ENCODE measurements at places on chromosomes 7 and 10. TPM values are rescaled to one million over a fixed set of nuclear protein-coding genes. Genes with fewer than 3 reads are reported as not detected.

CADPS2 gene
- not detected for polyA plus RNA-seq

EGFR gene
- not detected for polyA plus RNA-seq

IGF2BP3 gene
- polyA plus RNA-seq: not detected

GJD4 gene
- not detected for polyA plus RNA-seq

ZDHHC16 gene
- 27.1 TPM for polyA plus RNA-seq

PRSS37 gene
- polyA plus RNA-seq: not detected

CPA2 gene
- polyA plus RNA-seq: not detected

DNA sequence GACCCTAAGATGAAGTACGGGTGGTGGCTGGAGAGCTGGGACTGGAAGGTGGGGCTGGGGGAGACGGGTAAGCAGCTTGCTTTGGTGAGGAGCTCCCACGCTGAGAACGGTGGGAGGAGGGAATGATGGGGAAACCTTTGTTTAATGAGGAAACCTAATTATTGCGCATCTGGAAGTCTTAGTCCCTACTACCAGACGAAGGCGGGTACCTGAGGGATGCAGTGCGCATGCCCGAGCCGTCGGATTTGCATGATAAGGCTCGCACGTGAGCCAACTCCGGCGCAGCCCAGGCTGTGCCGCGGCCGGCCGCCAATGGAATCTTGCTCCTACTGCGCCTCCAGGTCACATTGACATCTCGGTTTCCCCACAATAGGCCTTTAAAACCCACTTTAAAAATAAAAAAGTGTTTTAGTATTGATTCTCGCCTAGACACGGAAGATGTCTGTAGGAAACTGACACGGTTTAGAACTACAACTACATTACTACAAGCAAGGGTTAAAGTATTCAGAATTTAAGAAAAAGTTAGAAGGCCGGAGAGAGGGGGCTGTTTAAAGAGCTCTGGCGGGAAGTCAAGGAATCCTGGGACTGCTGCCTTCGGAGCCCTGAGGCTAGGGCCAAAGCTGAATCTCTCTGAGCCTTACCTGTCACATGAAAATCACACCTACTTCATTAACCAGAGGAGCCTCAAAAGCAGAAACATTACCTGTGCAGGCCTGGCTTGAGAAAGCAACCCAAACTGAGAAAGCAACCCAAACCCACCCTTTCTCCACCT is 12.1 kb upstream of the DLX6 start:
- no peaks in the 10 kb centered on the region for H3K4me1 ChIP-seq
- H3K27me3 ChIP-seq: peaks cover 54% of the 10 kb centered on the region
- no peak for DNase-seq
- H3K4me3 ChIP-seq: no peak overlapping the region

GRCh38 chr7:113890331-113891030 is 28.3 kb downstream of the PPP1R3A start:
- peaks cover 1% of the 10 kb centered on the region for H3K27me3 ChIP-seq
- H3K36me3 ChIP-seq: no peaks in the 10 kb centered on the region
- no peak overlapping the region for H3K4me3 ChIP-seq
- H3K4me1 ChIP-seq: no peaks in the 10 kb centered on the region
- H3K27ac ChIP-seq: no peak overlapping the region

- DNase-seq: no peak
- peak overlapping the region; percentile 93 for H3K4me3 ChIP-seq
- peak overlapping the region; percentile 96 for H3K27ac ChIP-seq
- peaks cover 48% of the 10 kb centered on the region for H3K4me1 ChIP-seq
- peaks cover 8% of the 10 kb centered on the region for H3K36me3 ChIP-seq
These were observed 2.0 kb downstream of the INSIG1 start for GRCh38 chr7:155299535-155300202.

GRCh38 chr10:17431871-17432311 is 22.5 kb downstream of the ST8SIA6 start:
- peaks cover 9% of the 10 kb centered on the region for H3K27me3 ChIP-seq
- peak overlapping the region; percentile 38 for H3K27ac ChIP-seq
- no peak for DNase-seq
- H3K36me3 ChIP-seq: peaks cover 2% of the 10 kb centered on the region

DNA sequence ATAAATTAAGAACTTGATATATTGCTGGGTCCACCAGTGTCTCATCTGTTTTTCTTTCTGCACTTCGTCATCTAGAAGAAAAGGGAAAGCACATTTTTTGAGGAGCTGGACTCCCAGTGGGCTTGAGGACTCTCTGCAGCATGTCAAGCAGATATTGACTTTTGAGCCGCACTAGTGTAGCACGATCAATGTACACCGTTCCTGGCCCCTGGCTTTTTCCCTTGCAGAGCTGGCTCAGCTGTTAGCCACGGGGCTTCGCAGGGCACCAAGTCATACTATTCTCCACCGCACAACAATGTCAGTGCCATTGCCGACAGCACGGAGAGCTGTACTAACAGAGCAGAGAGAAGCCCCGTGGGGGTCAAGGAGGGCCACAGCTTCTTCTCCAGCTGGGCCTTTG is 235.4 kb upstream of the HABP2 start:
- no peak overlapping the region for H3K27ac ChIP-seq
- DNase-seq: no peak
- H3K36me3 ChIP-seq: no peaks in the 10 kb centered on the region
- H3K27me3 ChIP-seq: peaks cover 1% of the 10 kb centered on the region

DNA sequence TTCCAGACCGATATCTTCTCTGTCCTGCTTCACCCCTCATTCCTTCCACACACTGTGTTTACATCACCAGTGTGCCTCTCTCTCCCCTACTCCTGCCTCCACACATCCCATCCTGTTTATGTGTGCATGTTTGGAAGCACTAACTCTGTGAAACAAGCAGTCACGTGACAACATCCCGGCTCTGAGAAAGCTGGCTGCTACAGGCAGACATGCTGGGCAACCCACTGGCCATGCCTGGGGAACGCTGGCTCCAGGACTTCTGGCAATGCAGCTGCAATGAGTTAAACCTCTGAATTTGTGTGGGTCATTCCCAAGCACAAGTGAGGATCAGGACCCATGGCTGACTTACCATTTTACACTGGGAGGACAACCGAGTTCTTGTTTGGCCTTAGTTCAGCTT is 74.0 kb downstream of the WNT2 start:
- peaks cover 3% of the 10 kb centered on the region for H3K27me3 ChIP-seq
- no peak overlapping the region for H3K27ac ChIP-seq
- no peak overlapping the region for H3K4me3 ChIP-seq
- H3K4me1 ChIP-seq: no peaks in the 10 kb centered on the region
- no peak for DNase-seq
- no peaks in the 10 kb centered on the region for H3K36me3 ChIP-seq

- no peak for DNase-seq
- no peak overlapping the region for H3K27ac ChIP-seq
- no peaks in the 10 kb centered on the region for H3K27me3 ChIP-seq
- H3K4me1 ChIP-seq: peaks cover 1% of the 10 kb centered on the region
- H3K36me3 ChIP-seq: no peaks in the 10 kb centered on the region
These were observed 2.5 kb downstream of the SNCG start for GRCh38 chr10:86960863-86961434.

DNA sequence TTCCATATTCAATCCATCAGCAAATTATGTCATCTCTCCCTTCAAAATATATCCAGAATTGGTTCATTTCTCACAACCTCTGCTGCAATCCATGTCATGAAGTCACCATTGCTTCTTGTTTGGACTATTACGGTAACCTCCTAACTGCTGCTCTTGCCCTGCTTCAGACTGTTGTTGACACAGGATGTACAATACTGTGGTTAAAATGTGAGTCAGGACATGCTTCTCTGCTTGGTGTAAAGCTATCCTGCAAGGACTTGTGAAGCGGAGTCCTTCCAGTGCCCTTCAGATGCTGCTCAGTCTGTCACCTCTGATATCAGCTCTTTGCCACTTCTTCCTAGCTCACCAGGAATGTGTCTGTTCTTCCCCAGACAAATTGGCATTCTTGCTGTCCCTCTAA is 10.4 kb upstream of the NXPH1 start:
- no peak overlapping the region for H3K27ac ChIP-seq
- no peaks in the 10 kb centered on the region for H3K4me1 ChIP-seq
- no peaks in the 10 kb centered on the region for H3K36me3 ChIP-seq
- DNase-seq: no peak
- no peak overlapping the region for H3K4me3 ChIP-seq
- no peaks in the 10 kb centered on the region for H3K27me3 ChIP-seq

DNA sequence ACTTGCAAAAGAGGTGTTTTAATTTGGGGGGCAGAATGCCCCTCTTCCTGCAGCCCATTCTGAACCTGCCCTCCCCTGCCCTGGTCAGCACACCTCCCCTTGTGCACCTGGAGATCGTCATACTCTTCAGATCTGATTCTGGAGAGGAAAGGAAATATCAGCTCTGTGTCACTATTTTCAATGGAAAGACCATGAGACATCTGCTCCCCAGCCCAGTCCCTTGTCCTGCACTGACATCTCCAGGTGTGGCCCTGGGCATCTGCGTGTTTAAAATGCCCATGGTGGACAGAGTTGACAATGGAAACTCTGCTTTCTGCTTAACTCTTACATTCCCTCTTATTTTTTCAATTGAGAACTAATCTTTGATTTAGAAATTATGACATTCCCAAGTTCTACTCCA is 41.6 kb upstream of the RASGEF1A start:
- peaks cover 21% of the 10 kb centered on the region for H3K4me1 ChIP-seq
- no peak overlapping the region for H3K27ac ChIP-seq
- H3K36me3 ChIP-seq: no peaks in the 10 kb centered on the region
- no peak overlapping the region for H3K4me3 ChIP-seq

DNA sequence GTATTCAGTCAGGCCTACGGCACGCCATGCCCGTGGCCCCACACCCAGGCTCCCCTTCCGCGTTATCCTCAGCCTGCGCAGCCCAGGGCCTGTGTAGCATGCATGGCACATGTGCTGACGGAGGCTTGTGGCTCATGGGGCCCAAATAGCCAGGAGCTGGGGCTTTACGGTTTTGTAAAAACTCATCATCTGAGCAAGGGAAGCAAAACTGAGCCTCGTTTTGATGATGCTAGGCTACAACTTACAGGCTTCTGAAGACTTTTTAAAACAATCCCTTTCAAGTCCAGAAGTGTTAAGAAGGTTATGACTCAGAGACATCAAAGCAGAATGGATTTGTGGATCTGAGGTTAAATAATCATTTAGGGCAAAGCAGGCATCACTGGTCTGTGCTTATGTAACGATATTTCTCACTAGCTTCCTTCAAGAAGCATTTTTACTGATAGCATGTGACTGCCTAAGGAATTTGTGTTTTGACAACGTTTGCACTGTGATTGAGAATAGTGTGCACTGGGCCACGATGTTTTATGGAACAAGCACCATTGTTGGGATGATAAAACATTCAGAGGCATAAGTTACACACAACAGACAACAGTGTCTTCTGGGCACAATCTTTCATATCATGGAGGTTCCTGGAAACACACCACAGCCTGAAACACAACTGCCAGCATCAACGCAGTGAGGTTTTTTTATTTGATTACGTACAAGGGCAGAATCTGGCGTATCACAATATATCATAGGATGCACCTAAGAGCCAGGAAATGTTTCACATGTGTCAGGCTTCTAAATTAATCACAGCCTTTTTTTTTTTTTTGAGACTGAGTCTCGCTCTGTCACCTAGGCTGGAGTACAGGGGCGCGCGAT is 274.3 kb downstream of the CCDC3 start:
- no peak for DNase-seq
- H3K36me3 ChIP-seq: no peaks in the 10 kb centered on the region
- no peaks in the 10 kb centered on the region for H3K4me1 ChIP-seq
- H3K27ac ChIP-seq: no peak overlapping the region
- H3K27me3 ChIP-seq: no peaks in the 10 kb centered on the region

GRCh38 chr10:32139223-32140073 is 83.2 kb upstream of the KIF5B start:
- H3K36me3 ChIP-seq: no peaks in the 10 kb centered on the region
- H3K4me1 ChIP-seq: no peaks in the 10 kb centered on the region
- no peak overlapping the region for H3K27ac ChIP-seq
- no peak overlapping the region for H3K4me3 ChIP-seq
- peaks cover 2% of the 10 kb centered on the region for H3K27me3 ChIP-seq

DNA sequence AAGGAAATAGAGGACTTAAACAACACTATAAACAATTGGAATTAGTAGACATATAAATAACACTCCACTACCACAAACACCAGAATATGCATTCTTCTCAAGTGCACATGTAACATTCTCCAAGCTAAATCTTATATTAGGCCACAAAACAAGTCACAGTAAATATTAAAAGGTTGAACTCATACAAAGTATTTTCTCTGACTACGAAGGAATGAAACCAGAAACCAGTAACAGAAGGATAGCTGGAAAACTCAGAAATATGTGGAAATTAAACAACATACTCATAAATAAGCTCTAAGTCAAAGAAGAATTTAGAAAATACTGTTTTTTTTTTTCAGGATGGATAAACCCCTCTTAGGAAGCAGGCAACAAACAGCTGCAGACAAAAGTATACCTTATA is 77.4 kb upstream of the IGFBP3 start:
- H3K27ac ChIP-seq: no peak overlapping the region
- no peak overlapping the region for H3K4me3 ChIP-seq
- H3K36me3 ChIP-seq: peaks cover 21% of the 10 kb centered on the region
- H3K4me1 ChIP-seq: no peaks in the 10 kb centered on the region
- peaks cover 3% of the 10 kb centered on the region for H3K27me3 ChIP-seq

DNA sequence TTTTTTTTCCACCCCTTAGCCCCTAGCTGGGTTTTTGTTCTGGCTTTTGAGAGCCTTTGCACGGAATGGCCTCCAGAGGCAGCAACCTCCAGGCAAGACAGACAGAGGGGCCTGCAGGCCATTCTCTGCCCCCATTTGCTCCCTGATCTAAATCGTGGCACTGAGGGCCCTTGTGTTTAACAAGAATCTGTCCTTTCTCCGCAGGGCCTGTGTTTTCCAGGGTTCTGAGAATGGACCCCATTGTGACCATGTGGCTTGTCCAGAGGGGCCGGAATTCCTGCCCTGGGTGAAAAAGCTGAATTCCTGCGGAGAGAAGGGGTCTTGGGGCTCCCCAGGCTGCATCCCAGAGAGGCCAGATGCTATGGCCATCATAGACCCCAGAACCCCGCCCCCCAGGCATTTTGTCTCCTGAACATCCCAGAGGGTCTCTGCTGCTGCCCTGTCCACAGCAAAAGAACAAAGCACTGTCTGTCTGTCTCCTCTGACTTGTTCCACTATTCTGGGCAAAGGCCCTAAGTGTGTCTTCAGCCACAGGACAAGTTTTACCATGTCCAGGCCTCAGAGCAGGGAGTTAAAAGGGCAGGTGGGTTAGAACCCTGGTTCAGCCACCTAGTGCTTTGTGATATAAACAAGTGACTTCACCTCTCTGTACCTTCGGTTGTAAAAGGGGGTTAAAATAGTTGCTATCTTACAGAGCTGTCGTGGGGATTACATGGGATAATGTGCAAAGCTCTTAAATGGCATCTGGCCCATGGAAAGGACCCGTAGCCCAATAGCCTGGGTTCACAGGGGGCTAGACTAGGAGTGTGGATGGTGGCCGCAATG is 155.6 kb downstream of the SH3PXD2A start:
- no peak for DNase-seq
- no peaks in the 10 kb centered on the region for H3K36me3 ChIP-seq
- peaks cover 9% of the 10 kb centered on the region for H3K4me1 ChIP-seq

GRCh38 chr7:154584352-154585252 is 418.3 kb downstream of the PAXIP1 start:
- no peak overlapping the region for H3K27ac ChIP-seq
- no peak for DNase-seq
- H3K36me3 ChIP-seq: no peaks in the 10 kb centered on the region
- H3K4me3 ChIP-seq: no peak overlapping the region
- peaks cover 2% of the 10 kb centered on the region for H3K27me3 ChIP-seq
- H3K4me1 ChIP-seq: no peaks in the 10 kb centered on the region

Data from immature natural killer cell (primary cell).